Aorta (tissue), 5 donors: ENCODE measurements at places on chromosomes 5 and 9.
A peak's percentile ranks its signal among the peaks of the same experiment; 100 is the strongest.

GRCh38 chr5:143938230-143938629 lies 126.3 kb downstream of the HMHB1 start:
- no peak for DNase-seq

GRCh38 chr9:31608881-31609280 lies 775.6 kb upstream of the ACO1 start:
- DNase-seq: no peak

GRCh38 chr9:95756986-95757385 lies 118.5 kb upstream of the ERCC6L2 start:
- no peak for DNase-seq

DNA sequence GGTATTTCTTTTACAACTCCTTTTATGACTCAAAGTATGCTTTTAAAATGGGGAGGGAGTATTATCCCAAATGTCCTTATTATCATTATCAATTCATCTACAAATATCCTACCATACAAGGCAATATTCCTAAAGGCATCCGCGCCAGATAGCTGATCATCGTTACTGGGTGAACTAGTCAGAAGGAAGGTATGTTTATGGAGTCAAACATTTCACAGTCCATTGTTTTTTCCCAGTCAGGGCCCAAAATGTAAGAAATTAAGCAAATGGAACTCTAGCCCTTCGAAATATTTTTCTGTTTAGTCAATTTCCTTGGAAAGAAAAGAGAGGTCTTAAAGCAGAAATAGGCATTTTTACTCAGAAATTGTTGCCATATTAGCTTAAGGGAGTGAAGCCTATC lies 188.5 kb upstream of the CCNG1 start:
- DNase-seq: no peak

GRCh38 chr9:69460012-69460411 lies 135.0 kb downstream of the ENTREP1 start:
- DNase-seq: no peak

DNA sequence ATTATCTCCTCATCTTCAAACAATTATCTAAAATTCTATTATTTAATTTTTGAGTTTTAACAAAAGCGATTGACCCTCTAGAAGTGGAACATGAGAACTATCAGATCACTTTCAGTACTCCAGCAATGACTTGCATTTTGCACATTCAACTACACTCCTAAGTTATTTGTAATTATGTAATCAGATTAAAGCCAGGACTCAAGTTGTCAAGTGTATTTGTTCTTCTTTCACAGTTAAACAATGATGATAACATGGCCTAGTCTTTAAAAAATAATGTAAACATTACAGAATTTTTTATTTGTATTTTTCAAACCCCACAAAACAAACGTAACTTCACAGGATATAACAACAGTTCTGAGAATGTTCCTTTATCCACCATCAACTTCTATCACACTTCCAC lies 2148.9 kb upstream of the ACO1 start:
- no peak for DNase-seq

DNA sequence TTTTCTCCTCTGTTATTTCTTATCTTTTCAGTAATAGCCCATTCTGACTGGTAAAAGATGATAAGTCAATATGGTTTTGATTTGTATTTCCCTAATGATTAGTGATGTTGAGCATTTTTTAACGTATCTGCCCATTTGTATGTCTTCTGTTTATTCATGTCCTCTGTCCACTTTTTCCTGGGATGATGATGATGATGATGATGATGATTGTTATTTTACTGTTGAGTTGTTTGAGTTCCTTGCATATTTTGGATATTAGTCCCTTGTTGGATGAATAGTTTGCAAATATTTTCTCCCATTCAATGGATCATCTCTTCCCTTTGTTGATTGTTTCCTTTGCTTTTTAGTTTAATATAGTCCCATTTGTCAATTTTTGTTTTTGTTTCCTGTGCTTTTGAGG lies 27.0 kb downstream of the UTP15 start:
- no peak for DNase-seq

GRCh38 chr9:96858018-96858573 lies 3.8 kb upstream of the ZNF782 start:
- no peak for DNase-seq

DNA sequence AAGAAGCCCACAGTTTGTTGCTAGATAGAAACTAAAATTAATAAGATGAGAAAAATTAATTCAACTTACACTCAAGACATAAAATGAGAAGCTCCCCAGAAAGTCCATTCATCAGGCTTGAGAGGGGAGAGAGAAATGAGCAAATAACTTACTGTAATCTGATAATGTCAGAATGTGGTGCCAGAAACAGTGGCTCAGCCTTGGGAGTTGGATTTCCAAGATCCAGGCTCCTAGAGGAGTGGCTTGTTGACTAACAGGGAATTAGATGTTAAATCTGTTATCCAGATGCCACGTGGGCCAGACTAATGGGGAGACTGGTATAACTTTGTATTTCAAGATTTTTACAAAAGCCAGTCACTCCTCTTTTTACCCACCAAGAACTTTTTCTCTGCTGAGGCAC lies 458.2 kb downstream of the GADD45G start:
- DNase-seq: no peak

- no peak for DNase-seq
These were observed 154.2 kb upstream of the HMHB1 start for GRCh38 chr5:143657647-143658285.

DNA sequence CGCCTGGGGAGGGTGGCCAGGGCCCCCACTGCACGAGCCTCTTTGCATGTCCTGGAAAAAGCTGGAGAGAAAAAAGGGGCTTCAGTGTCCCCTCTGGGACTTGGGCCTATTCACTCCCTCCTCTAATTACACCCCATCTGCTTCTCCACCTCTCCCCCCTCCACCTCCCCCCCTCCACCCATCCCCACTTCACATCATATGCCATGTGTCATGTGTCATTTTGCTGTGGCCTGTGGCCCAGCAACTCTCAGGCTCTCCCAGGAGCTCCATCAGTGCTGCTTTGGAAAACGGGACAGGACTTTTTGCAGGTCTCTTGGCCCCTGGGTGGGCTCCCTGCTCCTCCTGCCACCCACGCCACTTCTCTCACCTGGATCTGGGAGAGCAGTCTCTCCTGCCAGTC lies 68.7 kb downstream of the NTNG2 start:
- DNase-seq: no peak

GRCh38 chr9:114039484-114039883 lies 38.6 kb downstream of the AMBP start:
- no peak for DNase-seq

DNA sequence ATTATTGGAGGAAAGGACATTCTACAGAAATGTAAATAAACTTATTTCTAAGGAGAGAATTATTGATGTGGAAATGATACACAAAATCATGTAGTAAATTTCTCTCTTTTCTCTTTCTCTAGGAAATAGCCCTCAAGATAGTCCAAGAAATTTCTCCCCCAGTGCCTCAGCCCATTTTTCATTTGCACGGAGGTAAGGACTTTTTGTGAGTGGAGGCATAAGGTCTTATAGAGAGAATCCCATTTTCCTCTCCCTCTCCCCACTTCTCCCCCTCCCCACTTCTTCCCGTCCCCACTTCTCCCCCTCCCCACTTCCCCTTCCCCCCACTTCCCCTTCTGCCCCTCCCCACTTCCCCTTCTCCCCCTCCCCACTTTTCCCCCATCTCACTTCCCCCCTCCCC lies 106.6 kb downstream of the CD180 start:
- no peak for DNase-seq

DNA sequence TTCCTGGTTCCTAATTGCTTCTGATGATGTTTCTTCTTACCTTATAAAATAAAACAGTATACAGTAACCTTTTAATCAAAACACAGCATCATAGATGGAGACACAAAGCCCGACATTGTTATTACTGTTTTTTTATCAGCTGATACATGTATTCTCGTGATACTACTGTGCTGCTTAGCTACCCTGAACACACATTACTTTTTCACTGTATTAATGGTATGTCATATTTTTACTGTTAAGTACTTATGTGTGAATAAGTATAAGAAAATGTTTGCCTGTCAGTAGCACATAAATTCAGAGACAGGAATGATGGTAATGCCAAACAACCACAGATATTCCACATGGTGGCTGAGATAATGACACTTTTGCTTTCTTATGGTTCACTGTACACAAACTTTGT lies 68.7 kb downstream of the RAB24 start:
- no peak for DNase-seq

DNA sequence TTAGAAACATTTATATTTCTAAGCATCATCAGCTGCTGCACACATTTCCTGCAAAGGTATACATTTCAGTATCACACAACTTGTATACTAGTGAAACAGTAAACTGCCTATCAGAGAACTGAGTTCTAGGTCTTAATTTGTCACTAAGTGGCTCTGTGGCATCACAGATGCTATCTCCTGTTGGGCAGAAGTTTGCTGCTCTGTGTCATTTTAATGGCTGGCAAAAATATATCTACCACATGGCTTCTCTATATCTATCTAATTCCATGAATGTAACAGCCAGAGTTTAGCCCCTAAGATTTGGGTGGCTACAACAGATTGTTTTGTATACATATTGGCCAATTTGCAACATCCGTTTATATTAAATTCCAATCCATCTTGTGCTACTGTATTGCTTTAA lies 1231.9 kb upstream of the C9orf72 start:
- DNase-seq: no peak

GRCh38 chr5:167284222-167284890 lies 1007.1 kb upstream of the WWC1 start:
- no peak for DNase-seq

GRCh38 chr9:78351816-78352215 lies 54.9 kb downstream of the PSAT1 start:
- no peak for DNase-seq

DNA sequence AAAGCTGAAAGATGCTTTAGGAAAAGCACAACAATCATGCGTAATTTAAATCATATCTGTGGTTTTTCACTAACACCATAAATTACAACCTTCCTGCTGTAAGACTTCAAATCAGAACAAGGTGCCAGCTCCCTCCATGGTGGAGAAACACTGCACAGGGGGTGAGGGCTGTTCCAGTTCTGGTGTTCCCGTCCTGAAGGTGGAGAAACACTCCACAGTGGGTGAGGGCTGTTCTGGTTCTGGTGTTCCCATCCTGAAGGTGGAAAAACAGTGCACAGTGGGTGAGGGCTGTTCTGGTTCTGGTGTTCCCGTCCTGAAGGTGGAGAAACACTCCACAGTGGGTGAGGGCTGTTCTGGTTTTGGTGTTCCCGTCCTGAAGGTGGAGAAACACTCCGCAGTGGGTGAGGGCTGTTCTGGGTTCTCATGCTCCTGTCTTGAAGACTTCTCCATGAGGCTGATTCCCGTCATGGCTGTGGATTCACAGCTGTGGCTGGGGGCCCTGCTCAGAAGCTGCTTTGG lies 12.9 kb downstream of the PLEKHG4B start:
- DNase-seq: no peak

DNA sequence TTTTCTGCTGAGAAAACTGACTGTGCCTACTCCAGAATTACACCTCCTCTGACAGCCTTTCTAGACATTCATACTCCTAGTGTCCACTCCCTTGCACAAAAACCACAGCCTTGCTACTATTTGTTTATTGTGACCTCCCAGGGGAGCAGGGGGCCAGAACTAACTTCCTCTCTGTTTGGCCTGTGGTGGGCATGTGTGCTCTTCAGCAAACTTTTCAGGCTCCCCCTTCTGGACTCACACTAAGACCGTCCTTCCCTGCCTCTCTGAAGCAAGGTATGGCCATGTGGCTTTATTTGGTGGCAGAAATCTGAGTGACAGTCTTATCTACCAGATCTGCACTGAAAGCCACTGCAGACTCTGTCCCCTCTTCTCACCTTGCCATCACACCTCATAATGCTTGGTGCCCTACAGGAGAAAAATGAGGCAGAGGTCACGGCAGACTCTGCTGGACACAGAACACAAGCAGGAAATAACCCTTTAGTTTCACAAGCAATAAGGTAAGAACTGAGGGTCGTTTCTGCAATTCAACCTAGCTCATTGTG lies 28.2 kb downstream of the LIFR start:
- no peak for DNase-seq

DNA sequence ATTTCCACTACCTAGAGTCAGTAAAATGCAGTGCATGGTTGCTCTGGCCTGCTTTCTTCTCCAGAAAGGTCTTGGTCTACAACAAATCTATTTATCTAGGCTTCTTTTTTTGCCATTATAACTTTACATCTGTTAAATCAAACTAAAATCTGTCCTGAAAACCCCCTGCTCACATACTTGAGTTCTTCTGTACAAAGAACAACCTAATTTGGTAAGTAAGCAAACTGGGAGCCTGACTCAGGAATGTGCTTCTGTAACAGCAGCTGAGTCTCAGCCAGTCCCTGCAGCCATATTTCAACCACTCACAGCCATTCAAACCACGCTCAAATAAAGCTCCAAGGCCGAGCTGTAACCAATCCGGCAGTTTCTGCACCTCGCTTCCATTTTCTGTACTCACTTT lies 95.8 kb downstream of the PLPP1 start:
- DNase-seq: peak; percentile 55

- DNase-seq: no peak
These were observed 12.8 kb upstream of the SRP19 start for GRCh38 chr5:112848116-112848811.

- DNase-seq: no peak
These were observed 37.9 kb downstream of the ZFR start for GRCh38 chr5:32406650-32407049.

- no peak for DNase-seq
These were observed 15.7 kb downstream of the IL4 start for GRCh38 chr5:132689513-132689912.

DNA sequence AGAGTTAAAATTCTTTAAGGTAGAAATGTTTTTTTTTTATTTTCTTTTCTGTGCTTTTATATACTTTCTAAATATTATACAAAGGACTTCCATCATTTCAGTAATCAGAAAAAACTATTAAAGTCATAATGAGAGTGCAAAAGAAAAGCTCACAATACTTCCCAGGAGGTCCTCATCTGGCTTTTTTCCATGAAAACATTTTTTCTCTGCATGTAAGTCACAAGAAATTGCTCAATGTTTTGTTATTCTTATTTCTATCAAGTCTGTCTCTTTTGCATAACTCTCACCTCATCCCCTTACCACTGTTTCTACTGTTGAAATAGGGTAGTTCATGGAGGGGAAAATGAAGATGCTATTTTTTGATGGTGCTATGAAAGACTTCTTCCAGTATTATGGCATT lies 375.0 kb downstream of the TMEM232 start:
- DNase-seq: no peak

DNA sequence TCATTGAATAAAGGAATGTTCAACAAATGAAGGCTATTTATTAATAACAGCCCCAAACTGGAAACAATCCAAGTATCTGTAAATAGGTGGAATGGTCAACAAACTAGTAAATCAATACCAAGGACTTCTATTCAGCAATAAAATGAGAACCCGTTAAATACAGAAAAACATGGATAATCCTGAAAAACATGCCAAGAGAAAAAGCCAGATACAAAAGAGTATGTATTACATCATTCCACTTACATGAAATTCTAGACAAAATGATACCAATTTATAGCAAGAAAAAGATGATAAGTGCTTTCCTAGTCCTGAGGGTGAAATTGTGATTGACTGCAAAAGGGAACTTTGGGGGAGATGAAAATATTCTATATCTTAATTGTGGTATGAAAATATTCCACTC lies 3.1 kb downstream of the PJA2 start:
- DNase-seq: no peak

DNA sequence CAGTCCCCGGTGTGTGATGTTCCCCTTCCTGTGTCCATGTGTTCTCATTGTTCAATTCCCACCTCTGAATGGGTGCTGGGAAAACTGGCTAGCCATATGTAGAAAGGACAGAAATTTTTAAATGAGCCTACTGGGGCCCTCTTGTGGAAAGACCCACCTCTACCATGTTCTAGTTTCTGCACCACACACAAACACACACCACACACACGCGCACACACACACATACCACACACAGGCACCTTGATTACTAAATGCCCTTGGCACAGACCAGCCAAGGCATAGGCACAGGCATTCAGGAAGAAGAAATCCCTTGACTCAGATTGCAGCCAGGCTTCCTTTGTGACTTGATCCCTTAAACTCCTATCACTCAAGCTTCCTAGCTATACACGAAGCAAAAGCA lies 60.5 kb downstream of the SIL1 start:
- no peak for DNase-seq
